ENCODE measurements at places on chromosomes 16 and 17.

- DNase-seq, result no peak
Measured at GRCh38 chr16:65415460-65415859, 293.6 kb upstream of the CDH11 start.

- DNase-seq, result no peak
Measured at GRCh38 chr17:80031691-80032430, 3.8 kb downstream of the TBC1D16 start.

GRCh38 chr16:8173111-8173644, 417.1 kb downstream of the TMEM114 start:
- no peak for DNase-seq

DNA sequence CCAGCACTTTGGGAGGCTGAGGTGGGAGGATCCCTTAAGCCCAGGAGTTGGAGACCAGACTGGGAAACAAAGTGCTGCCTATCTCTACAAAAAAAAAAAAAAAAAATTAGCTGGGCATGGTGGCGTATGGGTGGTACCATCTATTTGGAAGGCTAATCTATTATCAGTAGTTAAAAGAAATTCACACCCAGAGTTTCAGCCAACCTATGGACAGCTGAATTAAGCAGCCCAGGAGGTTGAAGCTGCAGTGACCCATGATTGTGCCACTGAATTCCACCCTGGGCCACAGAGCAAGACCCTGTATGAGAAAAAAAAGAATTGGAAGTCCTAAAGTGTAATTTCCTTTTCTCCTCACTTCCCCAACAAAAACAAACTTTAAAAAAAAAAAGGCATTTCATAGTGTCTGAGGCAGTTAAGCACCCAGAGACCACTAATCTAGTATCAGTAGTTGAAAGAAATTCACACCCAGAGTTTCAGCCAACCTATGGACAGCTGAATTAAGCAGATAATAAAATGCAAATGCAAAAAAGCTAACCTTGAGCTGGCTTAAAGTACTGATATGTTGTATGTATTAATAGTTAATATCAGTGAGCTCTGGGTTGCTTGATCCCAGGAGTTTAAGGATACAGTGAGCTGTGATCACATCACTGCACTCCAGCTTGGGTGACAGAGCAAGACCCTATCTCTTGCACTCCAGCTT, 18.1 kb downstream of the CLTC start:
- DNase-seq, result no peak

- DNase-seq, result no peak
Measured at GRCh38 chr16:85921026-85921425, 22.1 kb downstream of the IRF8 start.
